Stimulated activated CD4-positive, alpha-beta T cell treated with anti-CD3 and anti-CD28 coated beads, Interleukin-4, amount 100 ng/mL, for 24 hours (primary cell): ENCODE measurements at places on chromosomes 4 and X.

DNA sequence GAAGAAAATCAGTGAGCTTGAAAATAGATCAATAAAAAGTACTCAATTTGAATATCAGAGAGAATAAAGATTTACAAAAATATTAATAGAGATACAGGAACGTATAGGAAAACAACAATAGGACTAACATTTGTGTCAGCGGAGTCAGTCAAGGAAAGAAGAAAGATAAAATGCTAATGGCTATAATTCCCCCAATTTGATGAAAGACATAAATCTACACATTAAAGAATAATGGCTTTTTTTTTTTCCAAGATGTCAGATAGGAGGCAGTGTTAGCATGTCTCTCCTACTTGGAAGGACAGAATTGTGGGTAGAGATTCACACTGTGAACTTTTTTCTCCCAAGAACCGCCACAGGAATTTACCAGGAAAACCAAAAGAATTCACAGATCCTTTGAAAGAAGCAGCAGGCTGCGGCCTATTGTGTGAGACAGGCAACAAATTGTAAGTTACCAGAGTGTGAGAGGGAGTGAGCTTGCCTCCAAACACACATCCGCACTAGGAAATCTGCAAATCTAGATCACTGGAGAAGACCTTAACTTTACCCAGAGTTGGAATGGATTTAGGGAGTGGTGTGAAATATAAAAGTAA is 249.9 kb downstream of the PRDM5 start:
- DNase-seq = no peak

- no peak for DNase-seq
Measured at GRCh38 chr4:99438405-99438780, 3.3 kb upstream of the ADH7 start.

DNA sequence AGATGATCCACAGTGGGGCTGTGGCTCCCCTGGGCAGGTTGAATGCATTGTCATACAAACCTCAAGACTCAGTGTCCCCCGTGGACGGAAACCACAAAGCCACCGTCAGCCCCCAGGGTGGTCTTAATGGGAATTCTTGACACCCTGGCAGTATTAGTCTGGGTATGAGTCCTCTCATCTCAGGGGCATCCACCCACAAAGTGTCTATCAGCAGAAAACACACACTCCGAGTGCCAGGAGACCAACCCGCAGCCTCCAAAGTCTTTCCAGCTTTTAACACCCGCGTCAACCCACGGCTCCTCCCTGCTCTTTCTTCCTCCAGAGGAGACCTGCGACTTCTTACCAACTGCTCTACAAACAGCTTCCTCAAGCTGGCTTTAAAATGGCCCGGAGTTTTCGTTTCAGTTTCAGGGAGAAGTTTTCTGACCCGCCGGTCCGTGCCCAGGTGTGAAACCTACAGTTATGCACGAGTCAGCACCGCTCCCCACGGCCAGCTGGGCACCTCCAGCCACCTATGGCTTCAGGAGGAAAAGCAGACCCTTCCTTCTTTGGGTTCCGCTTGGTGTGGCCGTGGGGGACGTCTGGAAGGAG is 14.4 kb upstream of the ASMTL start:
- peak; percentile 39 for DNase-seq

- no peak for DNase-seq
Measured at GRCh38 chr4:3328814-3329663, 36.2 kb downstream of the RGS12 start.

- DNase-seq = peak; percentile 96
Measured at GRCh38 chr4:169010125-169011023, at the start of gene CBR4. TSS of gene CBR4 (minus strand) at chr4:169010255. CDS start at chr4:169010089, 166 bp downstream.

GRCh38 chr4:142130666-142131065 is 494.3 kb downstream of the IL15 start:
- DNase-seq = no peak
